ENCODE measurements at places on chromosomes 4 and X. TPM values are rescaled to one million over a fixed set of nuclear protein-coding genes. Genes with fewer than 3 reads are reported as not detected.

Gene CENPVL1
- total RNA-seq, result not detected

Gene FMR1NB
- not detected for total RNA-seq

Gene MTNR1A
- not detected for total RNA-seq

Gene NPY1R
- total RNA-seq, result 4.5 TPM

Gene GPRIN3
- total RNA-seq, result 3.5 TPM

Gene KLHL4
- total RNA-seq, result 0.49 TPM

Gene DUSP21
- not detected for total RNA-seq

Gene PGAM4
- total RNA-seq, result not detected

Gene ACE2
- 1.8 TPM for total RNA-seq

Gene FOXR2
- not detected for total RNA-seq

Gene TACC3
- total RNA-seq, result 8.3 TPM

Gene USP26
- not detected for total RNA-seq

Gene VEGFD
- total RNA-seq, result 4.1 TPM

Gene FREM3
- total RNA-seq, result 0.39 TPM

Gene RASGEF1B
- total RNA-seq, result 8.4 TPM

Gene XAGE1B
- total RNA-seq, result not detected

Gene CENPVL2
- total RNA-seq, result not detected

Gene HDAC6
- 96.8 TPM for total RNA-seq

Gene EXOC1L
- total RNA-seq, result not detected

Gene HSPA4L
- 5.6 TPM for total RNA-seq

Gene GDI1
- total RNA-seq, result 126 TPM

Gene PAPSS1
- 44.7 TPM for total RNA-seq

Gene DOCK11
- 14.1 TPM for total RNA-seq

Gene SRPK3
- 2.7 TPM for total RNA-seq

Gene PDE6B
- 15.1 TPM for total RNA-seq

Gene XKRX
- total RNA-seq, result 0.96 TPM

Gene MAGEH1
- 19.1 TPM for total RNA-seq

Gene TTC29
- 0.60 TPM for total RNA-seq

Gene GAGE12J
- total RNA-seq, result not detected

Gene MAP7D3
- total RNA-seq, result 13.9 TPM

Gene CHIC1
- total RNA-seq, result 14.8 TPM

Gene SLC26A1
- 0.18 TPM for total RNA-seq

Gene AKAP4
- total RNA-seq, result not detected

Gene RIBC1
- 1.2 TPM for total RNA-seq

Gene LRIT3
- 0.65 TPM for total RNA-seq

Gene CFP
- 4.3 TPM for total RNA-seq

Gene EVC2
- 6.1 TPM for total RNA-seq

Gene NDNF
- total RNA-seq, result 26.3 TPM

Gene FRMPD4
- total RNA-seq, result 0.83 TPM

Gene PLP2
- 141 TPM for total RNA-seq

Gene NAP1L2
- total RNA-seq, result 8.9 TPM

Gene IL1RAPL2
- 8.3 TPM for total RNA-seq

Gene WNK3
- 10.0 TPM for total RNA-seq

Gene ADH6
- total RNA-seq, result 3.1 TPM

Gene RNF175
- 0.86 TPM for total RNA-seq

Gene CNGA1
- 36.8 TPM for total RNA-seq

Gene TLL1
- total RNA-seq, result 7.9 TPM

Measured in ureter (tissue), 1 donor.